HuH-7.5 (cell line): ENCODE measurements at places on chromosomes 12 and 14.

DNA sequence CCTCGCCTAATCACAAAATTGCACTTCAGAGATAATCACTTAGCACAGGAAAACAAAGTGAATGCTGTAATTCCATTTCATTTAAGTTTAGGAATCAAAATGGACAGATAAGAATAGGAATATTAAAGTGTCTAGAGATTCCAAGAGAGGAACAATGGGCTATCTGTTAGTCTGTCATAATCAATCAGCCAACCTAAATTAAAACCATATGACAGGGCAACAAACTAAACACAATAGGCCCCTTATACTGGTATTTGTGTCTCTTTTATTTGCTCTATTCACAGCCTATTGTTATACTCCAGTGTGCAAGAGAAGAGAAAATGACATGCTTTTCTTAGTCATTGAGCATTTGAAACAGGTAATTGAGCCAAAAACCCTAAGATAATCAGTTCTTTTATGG is 259.4 kb downstream of the PRKD1 start:
- no peak for DNase-seq

GRCh38 chr14:67151082-67151666 is 38.1 kb upstream of the GARIN2 start:
- no peak for DNase-seq

GRCh38 chr14:31792726-31793125 is 231.5 kb downstream of the NUBPL start:
- no peak for DNase-seq

DNA sequence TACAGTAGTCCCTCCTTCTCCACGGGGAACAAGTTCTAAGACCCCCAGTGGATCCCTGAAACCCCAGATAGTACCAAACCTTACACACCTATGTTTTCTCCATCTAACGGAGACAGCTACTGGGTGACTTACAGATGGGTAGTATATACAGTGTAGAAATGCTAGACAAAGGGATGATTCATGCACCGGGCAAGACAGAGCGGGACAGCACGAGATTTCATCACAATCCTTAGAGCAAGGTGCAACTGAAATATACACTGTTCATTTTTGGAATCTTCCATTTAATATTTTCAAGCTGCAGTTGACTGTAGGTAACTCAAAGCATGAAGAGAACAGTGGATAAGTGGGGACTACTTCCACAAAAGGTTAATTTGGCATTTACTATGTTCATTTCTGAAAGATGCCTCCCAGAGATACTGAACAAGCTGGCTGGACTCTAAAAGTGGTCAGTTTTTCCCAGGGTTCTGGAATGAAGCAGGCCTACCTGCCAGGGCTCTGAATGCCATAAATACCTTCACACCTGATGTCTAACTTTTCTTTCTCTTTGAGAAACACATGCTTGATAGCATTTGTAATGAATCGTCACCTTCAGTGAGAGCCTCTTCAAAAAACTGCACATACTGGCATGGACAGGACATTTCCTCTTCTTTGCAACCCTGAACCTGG is 127.7 kb upstream of the FOXN3 start:
- DNase-seq: no peak

DNA sequence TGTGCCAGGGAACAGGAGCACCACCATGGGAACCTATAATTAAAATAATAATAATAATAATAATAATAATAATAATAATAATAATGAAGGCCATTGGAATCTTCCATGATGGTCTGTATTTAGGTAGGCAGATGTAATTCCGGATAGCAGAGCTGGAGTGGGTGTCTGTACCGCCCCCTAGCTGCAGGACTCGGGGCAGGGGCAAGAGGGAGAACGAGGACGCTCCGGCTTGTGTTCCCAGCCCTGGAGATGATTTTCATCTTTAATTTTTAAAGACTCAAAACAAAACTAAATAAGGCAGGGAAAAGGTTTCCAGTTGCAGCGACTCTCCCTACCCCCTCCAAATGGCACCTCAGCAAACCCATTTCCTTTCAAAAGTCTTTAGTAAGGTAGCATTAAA is 501.1 kb downstream of the VRK1 start:
- DNase-seq: peak; percentile 6

DNA sequence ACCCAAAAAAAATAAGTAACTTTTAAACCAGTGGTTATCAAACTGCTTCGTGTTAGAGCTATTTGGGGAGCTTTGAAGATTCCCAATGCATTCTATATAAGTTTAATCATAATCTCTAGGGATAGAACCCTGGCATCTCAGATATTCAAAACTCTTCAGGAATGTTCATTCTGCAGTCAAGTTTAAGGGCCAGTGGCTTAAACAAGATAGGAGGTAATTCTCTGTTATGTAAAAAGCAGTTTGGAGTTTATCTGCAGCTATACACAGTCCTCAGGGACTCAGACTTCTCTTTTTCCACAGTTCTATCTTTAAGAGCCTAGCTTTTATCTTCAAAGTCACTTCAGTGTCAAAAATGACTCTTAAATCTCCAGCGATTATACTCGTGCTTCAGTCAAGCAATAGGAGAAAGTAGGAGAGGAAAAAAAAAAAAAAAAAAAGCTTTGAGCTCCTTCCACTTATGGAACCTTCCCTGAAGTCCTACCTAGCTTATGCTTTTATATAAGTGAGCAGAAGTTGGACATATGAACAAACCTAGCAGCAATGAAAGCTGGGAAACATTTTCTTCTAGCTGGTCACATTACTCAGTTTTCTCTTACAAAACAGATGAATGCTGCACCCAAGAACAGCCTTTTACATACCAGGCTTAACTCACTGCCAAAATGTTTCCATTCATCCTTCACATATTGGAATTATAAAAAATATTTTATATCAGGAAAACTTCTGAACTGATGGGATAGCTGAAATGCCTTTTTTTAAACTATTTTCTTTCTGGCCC is 302.8 kb downstream of the FSCB start:
- no peak for DNase-seq
